ENCODE measurements at places on chromosomes 16 and 17.

DNA sequence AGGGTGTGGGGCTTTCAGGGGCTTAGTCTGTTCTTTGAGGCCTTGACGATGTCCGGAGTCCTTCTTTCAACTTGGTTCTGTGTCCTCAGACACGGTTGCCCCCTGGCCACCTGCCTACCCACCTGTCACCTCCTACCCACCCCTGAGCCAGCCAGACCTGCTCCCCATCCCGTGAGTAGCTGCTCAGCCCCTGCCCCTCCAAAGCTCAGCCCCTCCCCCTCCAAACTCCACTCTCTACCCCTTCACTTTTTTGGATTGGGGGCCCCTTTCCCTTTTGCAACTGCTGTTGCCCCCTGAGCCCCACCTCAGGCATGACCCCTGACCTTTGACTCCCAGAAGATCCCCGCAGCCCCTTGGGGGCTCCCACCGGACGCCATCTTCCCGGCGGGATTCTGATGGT, 1.2 kb downstream of the LAT start:
- DNase-seq, result no peak

DNA sequence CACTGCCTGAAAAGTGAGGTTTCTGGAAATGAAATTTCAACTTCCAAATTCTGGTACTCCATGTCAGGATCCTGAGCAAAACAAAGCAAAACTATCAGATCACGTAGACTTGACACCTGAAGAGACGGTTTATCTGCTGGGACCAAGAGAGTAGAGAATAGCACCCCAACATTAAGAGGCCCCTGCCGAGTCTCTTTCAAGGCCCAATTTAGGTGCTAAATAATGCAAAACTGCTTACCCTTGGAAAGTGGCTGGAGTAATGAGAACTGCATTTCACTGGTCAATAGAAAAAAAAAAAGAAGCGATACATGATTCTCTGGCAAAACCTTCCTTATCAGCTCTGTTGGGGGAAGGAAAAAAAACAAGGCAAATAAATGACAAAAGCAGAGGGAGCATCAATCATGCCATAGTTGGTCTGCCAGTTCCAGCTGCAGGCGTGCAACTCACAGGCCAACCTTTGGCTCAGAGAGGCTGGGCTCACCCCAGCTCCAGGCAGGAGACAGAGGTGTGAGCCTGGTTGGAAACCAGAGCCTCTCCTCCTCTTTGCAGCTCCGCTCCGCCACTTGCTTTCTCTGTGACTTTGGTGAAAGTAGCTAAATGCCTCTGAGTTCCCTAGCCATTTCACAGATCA, 595.2 kb downstream of the TOX3 start:
- DNase-seq, result no peak

DNA sequence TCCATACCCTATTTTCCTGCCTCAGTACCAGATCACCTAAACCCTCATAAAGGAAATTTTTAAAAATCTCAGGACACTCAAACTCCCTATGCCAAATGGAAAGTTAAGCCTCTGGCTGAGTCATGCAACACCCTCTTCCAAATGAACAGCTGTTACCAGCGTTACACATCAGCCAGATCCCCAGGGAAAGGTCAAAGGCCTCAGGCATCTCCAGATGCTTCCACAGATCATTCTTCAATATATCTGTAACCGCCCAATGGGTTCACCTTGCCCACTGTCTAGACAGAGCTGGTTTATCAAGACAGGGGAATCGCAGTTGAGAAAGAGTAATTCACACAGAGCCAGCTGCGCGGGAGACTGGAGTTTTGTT, 29.1 kb upstream of the SHCBP1 start:
- DNase-seq, result no peak

- no peak for DNase-seq
Measured at GRCh38 chr17:61333136-61333535, 66.5 kb upstream of the TBX2 start.

GRCh38 chr17:64270885-64271284, 7.8 kb upstream of the TEX2 start:
- DNase-seq, result no peak

- DNase-seq, result no peak
Measured at GRCh38 chr17:81416612-81417011, 21.4 kb downstream of the BAHCC1 start.

- DNase-seq, result no peak
Measured at GRCh38 chr16:87202346-87202745, 114.8 kb downstream of the C16orf95 start.

DNA sequence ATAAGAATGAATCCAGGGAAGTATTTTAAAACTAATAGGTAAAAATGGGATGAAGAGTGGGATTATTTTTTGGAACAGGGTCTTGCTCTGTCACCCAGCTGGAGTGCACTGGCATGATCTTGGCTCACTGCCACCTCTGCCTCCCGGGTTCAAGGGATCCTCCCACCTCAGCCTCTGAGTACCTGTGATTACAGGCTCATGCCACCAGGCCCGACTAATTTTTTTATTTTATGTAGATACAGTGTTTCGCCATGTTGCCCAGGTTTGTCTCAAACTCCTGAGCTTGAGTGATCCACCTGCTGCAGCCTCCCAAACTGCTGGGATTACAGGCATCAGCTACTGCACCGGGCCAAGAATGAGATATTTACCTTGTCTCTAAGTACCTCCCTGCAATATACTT, 22.1 kb downstream of the NSMCE1 start:
- no peak for DNase-seq

- no peak for DNase-seq
Measured at GRCh38 chr17:9021992-9022572, 772 bp downstream of the NTN1 start.

- no peak for DNase-seq
Measured at GRCh38 chr16:946048-946395, 24.8 kb downstream of the LMF1 start.

DNA sequence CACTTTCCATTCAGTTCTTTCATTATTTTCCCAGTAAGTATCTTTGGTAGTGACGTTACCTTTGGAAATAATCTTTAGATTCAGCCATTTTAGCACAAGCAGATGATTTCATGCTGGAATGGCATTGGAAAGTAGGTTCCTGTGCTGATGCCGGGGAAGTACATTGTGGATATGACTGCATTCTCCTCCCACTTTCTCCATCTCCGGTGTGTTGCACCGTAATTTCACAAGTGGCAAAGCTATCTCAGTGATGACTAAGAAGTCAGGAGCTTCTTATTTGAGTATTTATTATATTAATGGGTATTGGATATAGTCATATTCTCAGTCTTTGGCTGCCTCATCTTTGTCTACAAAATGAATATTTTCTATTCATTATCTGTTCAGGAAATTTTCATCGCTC, 69.8 kb downstream of the MRTFB start:
- no peak for DNase-seq

DNA sequence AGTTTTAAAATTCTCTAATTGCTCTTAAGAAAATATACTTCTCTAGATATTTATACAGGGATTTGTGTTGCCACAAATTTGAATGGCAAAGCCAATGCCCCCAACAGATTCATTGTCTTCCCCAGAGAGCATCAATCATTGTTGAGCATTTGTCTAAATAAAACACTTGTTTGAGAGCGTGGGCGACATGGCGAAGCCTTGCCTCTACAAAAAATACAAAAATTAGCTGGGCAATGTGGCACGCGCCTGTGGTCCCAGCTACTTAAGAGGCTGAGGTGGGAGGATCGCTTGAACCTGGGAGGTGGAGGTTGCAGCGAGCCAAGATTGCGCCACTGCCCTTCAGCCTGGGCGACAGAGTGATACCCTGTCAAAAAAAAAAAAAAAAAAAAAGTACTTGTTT, 13.4 kb upstream of the SRSF1 start:
- no peak for DNase-seq

GRCh38 chr16:49849754-49850108, 6.2 kb downstream of the ZNF423 start:
- no peak for DNase-seq

- no peak for DNase-seq
Measured at GRCh38 chr17:59637611-59638310, 18.1 kb downstream of the CLTC start.

- no peak for DNase-seq
Measured at GRCh38 chr16:66857437-66857836, 13.2 kb downstream of the CA7 start.

- DNase-seq, result peak; percentile 71
Measured at GRCh38 chr17:42405963-42406495, 17.0 kb downstream of the CAVIN1 start.

DNA sequence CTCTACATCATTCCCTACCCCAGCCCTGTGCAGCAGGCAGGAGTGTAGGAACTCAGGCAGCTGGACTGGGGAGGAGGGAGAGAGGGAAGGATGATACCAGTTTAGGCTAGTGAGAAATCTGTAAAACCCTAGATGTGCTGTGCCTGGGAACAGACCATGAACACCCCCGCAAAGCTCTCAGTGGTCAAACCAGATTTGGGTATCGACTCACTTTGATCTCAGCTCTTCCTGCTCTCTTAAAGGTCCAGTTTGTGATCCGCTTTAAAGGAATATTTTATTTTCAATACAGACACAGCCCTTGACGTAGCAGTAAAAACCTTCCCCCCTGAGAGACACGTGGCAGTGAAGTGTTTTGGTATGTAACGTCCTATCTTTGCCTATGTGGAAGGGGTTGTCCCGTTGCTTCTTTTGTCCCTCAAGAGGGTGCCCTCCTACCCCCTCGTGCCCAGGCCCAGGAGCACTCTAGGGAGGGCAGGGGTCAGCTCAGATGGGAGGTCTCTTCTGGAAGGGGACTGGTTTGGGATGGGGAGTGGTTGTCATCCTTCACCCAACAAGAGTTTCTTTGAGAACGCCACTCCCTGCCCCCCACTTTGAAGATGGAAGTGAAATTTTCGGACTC, 19.3 kb upstream of the TBX2 start:
- DNase-seq, result no peak

GRCh38 chr16:5252791-5253190, 155.2 kb upstream of the EEF2KMT start:
- no peak for DNase-seq

GRCh38 chr16:15509593-15510535, 75.5 kb downstream of the BMERB1 start:
- no peak for DNase-seq

DNA sequence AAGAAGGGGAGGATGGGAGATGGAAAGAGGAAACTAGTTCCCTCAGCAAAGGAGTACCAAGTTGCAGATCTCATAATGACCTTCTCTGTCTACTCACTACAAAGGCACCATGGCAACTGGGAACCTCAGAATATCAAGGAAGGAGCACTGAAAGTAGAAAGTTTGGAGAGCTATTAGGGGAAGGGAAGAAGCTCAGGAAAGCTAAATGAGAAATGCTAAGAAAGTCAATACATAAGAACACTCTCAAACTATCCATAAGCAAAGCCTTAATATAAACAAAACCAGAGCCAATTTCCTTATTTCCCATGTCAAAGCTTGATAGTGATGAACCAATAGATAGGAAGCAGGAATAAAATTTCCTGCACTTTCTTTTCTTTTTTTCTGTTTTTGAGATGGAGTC, 57.9 kb upstream of the C17orf78 start:
- DNase-seq, result no peak

- DNase-seq, result no peak
Measured at GRCh38 chr17:62688398-62689160, 61.1 kb downstream of the MRC2 start.

- DNase-seq, result no peak
Measured at GRCh38 chr17:5788266-5788900, 204.1 kb upstream of the NLRP1 start.

- peak; percentile 64 for DNase-seq
Measured at GRCh38 chr16:84599521-84600202, 18.2 kb downstream of the COTL1 start.

DNA sequence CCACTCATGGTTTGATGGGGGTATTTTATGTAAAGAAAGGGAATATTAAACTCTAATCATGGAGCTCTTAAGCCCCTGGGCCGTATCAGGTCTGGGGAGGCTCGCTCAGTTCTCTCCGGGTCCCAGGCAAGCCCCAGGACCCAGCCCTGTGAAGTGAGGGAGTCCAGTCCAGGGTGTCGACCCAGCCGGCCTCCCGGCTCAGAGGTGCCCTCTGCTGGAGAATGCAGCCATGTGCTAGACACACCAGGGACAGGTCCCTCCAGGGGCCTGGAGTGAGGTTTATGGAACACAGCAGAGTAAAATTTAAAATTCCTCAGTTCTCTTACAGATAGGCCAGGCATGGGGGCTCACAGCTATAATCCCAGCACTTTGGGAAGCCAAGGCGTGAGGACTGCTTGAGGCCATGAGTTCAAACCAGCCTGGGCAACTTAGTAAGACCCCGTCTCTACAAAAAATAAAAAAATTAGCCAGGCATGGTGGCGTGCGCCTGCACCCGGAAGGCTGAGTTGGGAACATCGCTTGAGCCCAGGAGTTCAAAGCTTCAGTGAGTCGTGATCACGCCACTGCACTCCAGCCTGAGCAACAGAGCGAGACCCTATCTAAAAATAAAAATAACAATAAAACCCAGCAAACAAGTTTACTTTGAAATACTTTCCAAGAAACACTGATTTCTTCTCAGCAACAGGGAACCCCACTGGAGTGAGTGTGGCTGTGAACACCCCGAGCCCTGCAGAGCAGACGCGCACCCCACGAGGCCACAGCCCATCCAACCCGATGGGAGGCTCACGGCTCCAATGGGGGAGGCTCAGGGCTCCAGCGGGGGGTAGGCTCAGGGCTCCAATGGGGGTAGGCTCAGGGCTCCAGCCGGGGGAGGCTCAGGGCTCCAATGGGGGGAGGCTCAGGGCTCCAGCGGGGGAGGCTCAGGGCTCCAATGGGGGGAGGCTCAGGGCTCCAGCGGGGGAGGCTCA, 72.2 kb downstream of the ZNF778 start:
- peak; percentile 58 for DNase-seq

- DNase-seq, result no peak
Measured at GRCh38 chr16:80480664-80481063, 60.1 kb upstream of the DYNLRB2 start.

DNA sequence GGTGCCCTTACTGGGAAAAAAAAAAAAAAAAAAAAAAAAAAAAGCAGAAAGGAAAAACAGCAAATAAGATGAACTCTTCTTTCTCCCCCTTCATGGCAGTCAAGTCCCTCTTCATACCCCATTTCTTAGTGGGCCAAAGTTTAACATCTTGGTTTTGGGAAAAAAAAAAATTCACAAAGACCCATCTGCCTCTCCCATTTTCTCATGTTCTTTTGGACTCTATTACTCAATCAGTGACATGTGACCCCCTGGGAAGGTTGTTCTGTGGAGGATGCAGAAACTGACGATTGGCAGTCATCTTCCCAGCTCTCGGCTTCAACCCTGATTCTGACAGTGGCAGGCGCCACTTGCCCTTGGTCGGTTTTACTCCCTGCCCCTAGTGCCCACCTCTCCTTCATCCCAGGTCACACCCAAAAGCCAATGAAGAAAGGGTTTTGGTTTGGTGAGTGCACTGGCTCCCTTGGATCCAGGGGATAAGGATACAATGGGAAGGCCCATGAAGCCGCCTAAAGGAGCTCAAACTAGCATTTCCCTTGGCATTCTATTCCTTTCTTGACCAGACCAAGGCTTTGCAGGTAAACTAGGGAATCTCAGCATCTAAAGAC, 60.7 kb upstream of the TBX2 start:
- DNase-seq, result no peak
